ENCODE measurements at places on chromosomes 2 and 18. TPM values are rescaled to one million over a fixed set of nuclear protein-coding genes. Genes with fewer than 3 reads are reported as not detected.

Gene SAG
- not detected for polyA plus RNA-seq

Gene LBH
- polyA plus RNA-seq, result 4.1 TPM

Gene LCLAT1
- 4.3 TPM for polyA plus RNA-seq

Gene PAX3
- polyA plus RNA-seq, result not detected

Gene NCOA1
- 10.9 TPM for polyA plus RNA-seq

Gene MTLN
- polyA plus RNA-seq, result 75.8 TPM

DNA sequence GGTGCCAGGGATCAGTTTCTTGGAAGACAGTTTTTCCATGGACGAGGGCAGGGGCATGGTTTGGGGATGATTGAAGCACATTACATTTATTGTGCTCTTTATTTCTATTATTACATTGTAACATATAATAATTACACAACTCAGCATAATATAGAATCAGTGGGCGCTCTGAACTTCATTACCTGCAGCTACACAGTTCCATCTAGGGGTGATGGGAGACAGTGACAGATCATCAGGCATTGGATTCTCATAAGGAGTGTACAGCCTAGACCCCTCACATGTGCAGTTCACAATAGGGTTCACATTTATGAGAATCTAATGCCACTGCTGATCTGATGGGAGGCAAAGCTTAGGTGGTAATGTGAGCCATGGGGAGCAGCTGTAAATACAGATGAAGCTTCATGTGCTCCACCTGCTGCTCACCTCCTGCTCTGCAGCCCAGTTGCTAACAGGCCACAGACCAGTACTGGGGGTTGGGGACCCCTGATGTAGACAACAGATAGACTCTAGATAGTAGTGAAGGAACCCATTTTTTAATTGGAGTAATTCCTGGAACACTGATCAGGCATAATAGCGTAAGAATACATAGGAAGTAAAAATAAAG, 41.5 kb upstream of the MC4R start:
- no peak for DNase-seq

- DNase-seq, result no peak
Observed at GRCh38 chr2:190576573-190576972, 42.1 kb upstream of the NEMP2 start.

DNA sequence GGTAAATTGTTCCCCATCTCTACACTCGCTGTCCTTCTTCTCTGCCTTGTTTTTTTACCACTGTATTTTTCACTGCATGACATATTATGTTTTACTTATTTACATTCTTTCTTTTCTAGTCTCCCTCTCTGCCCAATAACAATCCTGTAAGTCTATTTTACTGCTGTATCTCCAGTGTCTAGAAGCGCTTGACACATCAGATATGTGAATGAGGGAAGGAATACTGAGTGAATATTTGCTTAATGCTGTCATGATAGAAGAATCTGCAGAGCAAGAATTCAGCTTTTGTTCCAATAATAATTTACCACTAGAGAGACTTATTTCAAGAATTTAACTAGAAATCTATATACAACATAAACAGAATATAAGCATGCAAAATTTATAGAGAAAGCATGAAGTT, 99.5 kb downstream of the GALNT13 start:
- no peak for DNase-seq

- no peak for DNase-seq
Observed at GRCh38 chr2:104233591-104233990, 620.3 kb upstream of the POU3F3 start.
